ENCODE measurements at places on chromosomes 3 and 15. TPM values are rescaled to one million over a fixed set of nuclear protein-coding genes. Genes with fewer than 3 reads are reported as not detected.

POLQ gene
- polyA plus RNA-seq = 7.2 TPM

OSTN gene
- polyA plus RNA-seq = 8.5 TPM

RFT1 gene
- polyA plus RNA-seq = 26.7 TPM

RGMA gene
- polyA plus RNA-seq = 8.6 TPM

DNA sequence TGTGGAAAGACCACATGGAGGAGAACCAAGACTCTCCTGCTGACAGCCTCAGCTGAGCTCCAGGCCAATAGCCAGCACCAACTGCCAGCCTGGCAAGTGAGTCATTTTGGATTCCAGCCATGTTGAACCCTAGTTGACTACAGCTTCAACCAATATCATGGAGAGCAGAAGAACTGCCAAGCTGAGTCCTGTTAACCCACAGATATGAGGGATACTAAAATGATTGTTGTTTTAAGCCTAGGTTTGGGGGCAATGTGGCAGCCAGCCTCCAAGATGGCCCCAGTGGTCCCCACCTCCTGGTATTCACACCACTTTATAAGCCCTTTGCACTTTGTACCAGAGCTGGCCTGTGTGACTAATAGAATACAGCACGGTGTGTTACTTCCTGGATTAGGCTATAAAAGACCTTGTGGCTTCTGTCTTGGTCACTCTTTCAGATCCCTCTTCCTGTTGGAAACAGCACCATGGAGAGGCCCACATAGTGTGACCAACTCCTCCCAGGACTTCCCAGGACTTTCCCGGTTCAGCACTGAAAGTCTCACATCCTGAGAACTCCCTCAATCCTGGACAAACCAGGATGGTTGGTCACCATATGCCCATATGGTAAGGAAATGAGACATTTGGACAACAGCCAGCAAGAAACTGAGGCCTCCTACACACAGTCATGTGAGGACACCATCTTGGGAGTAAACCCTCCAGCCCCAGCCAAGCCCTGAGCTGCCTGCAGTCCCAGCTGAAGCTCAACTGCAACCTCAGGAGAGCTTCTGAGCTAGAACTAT, 32.4 kb upstream of the CDV3 start:
- DNase-seq = no peak

- no peak for DNase-seq
Observed at GRCh38 chr15:61748529-61748928, 311.7 kb downstream of the VPS13C start.

- no peak for DNase-seq
Observed at GRCh38 chr15:80871858-80872257, 92.7 kb downstream of the CEMIP start.

DNA sequence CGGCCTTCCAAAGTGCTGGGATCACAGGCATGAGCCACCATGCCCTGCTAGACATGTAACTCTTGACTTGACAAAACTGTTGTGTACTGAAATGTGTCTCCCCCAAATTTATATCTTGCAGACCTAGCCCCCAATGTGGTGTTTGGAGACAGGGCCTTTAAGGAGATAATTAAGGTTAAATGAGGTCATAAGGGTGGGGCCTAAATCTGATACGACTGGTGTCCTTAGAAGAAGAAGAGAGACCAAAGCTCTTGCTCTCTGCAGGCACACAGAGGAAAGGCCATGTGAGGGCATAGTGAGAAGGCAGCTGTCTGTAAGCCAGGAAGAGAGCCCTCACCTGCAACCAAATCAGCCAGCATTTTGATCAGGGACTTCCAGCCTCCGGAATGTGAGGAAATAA, 361.3 kb downstream of the SV2B start:
- no peak for DNase-seq

DNA sequence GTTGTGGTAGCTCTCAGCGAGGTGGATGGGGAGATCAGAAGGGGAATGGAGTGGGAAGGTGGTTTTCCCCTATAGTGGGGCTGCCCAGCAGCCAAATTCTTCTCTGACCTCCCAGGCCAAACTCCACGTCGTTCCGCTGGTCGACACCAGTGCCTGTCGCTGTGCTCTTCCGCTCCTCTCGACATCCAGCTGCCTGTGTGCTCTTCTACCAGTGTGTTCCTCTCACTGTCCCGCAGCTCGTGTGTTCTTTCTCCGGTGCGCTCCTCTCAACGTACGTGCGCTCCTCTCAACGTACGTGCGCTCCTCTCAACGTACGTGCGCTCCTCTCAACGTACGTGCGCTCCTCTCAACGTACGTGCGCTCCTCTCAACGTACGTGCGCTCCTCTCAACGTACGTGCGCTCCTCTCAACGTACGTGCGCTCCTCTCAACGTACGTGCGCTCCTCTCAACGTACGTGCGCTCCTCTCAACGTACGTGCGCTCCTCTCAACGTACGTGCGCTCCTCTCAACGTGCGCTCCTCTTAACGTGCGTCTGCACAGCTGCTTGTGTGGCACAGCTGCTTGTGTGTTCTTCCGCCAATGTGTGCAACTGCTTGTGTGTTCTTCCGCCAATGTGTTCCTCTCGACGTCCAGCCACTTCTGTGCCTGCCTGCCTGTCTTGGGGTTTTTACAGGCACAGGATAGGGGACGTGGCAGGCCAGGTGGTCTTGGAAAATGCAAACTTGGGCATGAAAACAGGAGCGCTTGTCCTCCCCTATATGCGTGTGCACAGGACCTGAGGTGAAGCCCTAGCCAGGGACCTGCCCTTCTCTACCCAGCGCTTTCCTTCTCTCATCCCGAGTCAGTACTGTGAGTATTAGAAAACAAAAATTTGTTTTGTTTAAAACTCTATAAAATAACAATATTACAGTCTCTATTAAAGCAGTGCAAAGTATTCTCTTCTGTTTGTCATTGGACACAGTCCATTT, 991.1 kb downstream of the GBE1 start:
- DNase-seq = no peak

DNA sequence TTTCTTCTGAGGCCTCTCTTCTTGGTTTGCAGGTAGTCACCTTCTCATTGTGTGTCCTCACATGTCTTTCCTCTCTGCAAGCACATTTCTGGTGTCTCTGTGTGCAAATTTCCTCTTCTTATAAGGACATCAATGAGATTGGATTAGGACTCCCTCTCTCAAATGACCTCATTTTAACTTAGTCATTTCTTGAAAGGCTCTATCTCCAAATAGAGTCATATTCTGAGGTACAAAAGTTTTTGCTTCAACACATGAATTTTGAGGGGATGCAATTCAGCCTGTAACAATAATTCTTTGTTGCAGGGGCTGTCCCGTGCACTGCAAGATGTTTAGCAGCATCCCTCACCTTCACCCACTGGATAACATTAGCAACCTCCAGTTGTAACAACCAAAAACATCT, 115.0 kb upstream of the DCBLD2 start:
- no peak for DNase-seq

DNA sequence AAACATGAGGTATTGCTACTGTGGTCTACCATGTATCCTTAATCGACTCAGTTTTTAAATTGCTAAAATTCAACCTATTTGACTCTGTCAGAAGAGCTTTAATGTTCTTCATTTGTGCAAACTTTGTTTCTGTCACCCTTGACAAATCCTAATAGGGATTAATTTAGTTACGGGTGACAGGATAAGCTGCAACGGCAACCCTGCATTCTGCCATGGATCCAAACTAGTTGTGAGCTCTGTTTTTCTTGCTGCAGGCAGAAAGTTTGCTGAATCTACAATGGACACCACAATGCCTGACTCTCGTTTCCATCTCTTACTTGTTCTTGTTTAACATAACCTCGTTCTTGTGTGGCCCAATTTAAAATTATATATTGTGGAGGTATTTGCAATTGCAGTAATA, 352.3 kb downstream of the ROBO2 start:
- DNase-seq = no peak

- no peak for DNase-seq
Observed at GRCh38 chr3:157387708-157388435, 48.8 kb upstream of the PTX3 start.

- DNase-seq = no peak
Observed at GRCh38 chr3:46539443-46540005, 26.6 kb downstream of the LRRC2 start.

GRCh38 chr3:170058127-170058526, 20.3 kb downstream of the GPR160 start:
- DNase-seq = no peak

GRCh38 chr15:55241891-55242290, 45.1 kb upstream of the RSL24D1 start:
- no peak for DNase-seq

DNA sequence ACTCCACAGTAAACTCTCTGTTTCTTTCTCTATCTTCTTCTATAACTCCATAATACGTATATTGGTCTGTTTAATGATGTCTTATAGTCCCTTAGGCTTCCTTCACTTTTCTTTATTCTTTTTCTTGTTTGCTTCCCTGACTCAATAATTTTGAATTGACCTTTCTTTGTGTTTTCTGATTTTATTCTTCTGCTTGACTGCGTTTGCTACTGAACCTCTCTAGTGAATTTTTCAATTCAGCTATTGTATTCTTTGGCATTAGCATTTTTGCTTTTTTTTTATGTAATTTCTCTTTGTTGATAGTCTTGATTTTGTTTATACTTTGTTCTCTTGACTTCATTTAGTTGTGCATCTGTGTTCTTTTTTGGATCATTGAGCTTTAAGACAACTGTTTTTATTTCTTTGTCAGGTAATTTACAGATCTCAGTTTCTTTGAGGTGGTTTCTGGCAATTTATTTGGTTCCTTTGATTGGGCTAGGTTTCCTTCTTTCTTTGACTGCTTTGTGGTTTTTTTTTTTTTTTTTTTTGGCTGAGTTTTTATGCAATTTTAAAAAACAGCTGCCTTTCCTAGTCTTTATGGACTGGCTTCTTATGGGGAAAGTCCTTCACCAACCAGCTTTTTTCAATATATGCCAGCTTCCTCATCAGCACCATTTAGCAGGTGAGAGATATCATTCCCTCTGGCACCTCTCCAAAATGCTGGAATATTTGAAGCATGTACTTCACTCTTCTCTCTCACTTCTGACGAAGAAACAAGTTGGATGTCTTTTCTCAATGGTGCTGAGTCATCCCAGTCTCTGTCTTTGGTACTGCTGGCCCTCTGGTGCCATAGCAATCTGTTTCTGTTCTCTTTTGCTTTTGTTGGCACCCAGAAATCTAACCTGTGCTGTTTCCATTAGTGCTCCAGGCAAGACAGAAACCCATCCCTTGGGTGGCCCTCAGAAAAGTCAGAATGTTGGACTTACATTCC, 17.6 kb downstream of the RSRC1 start:
- DNase-seq = no peak
